ENCODE measurements at places on chromosomes 11 and 22.

GRCh38 chr11:11076276-11076675, 218.4 kb upstream of the ZBED5 start:
- DNase-seq = no peak

- DNase-seq = no peak
These were observed 6.1 kb downstream of the MUC5B start for GRCh38 chr11:1228921-1229451.

- DNase-seq = no peak
These were observed 53.3 kb upstream of the JAM3 start for GRCh38 chr11:134015556-134015955.

DNA sequence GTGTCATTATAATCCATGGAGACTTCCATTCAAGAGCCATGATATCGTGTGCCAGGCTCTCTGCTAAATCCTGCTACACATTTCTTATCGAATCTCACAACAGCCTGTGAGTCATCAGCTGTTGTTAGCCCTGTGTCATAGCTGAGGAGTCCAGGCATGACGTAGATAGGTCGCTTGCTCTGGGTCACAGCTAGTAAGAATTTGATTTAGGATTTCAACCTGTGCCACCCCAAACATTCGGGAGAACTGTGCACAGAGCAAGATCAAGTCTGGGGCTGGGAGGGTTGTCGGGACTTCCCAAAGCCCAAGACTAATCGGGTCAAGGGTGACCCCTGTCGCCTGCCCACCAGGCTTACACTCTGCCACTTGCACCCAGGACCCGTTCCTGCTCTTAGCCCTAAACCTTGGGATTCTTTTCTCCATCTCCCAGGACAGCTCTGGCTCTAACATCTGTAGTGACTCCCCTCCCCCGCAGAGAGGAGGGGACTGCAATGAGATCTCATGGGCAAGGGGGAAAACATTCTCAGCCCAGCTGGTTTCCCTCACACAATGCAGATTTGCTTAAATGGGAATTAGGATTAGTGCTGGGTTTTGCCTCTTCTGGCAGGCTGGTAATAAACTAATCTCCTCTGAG, 34.3 kb downstream of the TSPAN18 start:
- no peak for DNase-seq

DNA sequence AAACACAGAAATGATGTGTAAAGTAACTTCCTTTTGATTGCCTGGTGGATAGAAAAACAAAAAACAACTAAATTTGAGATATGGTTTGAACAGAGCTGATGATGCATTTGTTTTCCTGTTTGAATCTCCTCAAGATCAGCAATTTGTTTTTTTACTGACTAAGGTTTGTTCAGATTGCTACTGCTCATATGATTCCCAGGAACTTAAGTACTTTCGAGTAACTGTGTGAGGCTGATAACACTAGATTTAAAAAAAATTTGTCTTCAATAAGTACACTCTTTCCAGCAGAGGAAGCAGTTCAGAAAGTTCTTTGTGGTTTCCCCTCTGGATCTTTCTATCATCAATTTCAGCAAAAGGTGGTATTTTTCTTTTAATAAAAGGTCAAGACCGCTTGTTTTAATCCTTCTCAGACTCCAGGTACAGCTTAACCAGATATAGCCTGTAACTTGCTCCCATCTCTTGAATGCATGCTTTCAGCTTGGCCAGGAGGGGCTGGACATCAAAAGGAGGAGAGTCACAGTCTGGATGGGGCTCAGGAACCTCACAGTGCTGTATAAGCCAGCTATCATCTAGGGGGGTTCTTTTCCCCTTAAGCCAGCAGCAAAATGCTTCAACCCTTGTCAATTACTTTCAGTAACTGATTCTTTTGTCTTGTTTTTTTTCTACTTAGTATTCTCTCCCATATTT, 12.3 kb upstream of the MS4A6E start:
- DNase-seq = no peak

- DNase-seq = no peak
These were observed 28.1 kb downstream of the SBF2 start for GRCh38 chr11:10265936-10266335.

GRCh38 chr22:21582801-21583740, 15.6 kb downstream of the UBE2L3 start:
- no peak for DNase-seq

DNA sequence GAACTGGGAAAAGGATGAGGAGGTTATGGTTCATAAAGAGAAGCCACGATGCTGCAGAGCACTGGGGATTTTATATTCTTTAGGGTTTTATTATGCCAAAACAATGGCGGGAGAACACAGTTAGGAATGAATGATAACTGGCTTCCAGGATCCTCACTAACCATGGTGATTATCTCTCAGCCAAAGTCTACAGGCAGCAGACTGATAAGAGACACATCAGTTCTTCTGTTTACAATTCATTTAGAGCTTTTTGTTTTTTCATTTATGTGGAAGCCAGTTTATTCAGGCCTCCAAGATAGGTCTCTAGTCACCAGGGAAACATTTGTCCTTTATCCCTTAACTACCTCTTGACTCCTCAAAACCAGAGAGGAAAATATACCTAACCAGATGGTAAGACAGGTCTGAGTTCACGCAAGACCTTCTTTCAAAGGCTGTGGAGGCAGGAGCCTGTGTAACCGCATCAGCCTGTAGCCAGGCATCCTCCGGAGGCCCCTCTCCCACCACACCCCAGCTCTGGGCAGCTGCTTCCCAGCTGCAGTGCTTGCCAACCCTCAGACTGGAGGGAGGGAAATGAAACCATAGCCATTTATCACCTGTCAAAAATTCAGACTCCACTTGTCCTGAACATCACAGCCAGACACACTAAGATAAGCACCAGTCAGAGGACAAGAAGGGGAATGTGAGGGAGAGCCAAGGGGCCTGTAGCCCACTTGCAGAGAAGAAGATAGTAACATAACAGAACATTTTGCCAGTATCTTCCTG, 57.2 kb upstream of the FAM181B start:
- no peak for DNase-seq

DNA sequence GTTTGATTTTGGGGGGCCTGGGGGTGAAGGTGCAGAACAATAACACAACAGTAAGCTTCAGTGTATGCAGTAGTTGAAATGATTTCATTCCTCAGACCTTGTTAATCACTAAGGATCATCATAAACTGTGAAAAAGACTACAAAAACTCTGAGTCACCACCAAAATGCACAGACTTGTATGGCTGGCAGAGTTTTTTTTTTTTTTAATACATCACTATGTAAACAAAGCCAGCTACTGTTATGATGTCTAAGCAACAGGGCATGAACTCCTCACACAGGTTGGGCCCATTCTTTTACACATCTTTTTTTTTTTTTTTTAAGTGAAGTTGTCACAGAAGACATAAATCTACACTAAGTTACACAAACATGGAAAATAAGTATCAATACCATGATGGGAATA, 311.9 kb downstream of the GUCY1A2 start:
- no peak for DNase-seq

DNA sequence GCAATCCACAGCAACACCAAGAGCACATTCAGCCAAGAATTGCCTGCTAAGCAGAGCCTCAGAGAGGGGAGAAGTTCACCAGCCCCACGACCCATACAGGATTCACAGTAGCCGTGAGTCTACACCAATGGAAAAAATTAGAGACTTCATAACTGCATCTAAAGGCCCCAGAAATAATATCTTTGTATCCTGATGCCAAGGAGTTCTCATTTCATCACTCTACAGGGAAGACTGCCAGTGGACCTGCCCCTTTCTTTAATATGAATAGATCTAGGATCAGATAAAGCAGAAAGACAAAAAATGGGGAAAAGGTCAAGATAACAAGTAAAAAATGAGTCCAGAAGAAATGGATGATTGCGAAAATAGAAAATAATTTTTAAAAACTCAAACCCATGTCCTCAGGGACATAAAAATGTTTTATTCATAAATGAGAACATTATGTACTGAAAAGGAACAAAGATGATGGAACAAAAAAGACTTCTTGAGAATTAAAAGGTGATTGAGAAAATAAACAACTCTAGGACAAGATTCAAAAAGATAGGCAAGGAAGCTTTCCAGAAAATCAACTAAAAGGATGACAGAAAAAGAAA, 9.5 kb downstream of the APOL3 start:
- no peak for DNase-seq

DNA sequence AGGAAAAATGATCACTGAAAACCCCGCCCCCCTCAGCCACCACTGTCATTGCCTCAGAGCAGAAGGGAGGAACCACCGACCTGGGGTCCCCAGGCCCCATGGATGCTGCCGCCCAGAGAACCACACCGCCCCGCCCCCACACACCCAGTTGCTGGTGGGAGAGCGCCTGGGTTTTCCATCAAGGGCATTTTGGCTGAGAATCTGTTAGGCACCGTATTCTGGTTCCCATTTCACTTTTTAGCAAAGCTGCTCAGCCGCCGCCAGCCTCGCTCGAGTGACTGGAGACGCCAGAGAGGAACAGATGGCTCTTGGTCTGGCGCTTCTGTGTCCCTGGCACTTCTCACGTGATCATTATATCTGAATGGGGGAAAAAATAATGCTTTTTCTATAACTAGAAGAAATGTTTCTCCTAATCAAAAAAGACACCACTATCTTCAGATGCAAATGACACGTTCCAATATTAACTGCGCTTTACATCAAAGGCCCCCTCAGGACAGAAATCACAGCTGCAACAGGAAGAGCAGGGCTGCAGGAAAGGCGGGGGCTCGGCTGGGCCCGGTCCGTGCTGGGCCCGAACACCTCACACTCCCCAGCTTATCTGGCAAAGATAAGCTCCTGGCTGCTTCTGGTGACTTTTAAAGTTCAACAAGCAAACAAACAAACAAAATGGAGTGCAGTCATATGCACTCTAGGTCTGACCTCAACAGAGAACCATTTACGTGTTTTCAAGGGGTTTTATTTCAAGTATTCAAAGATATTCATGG, 149.8 kb downstream of the MPPED1 start:
- DNase-seq = no peak

DNA sequence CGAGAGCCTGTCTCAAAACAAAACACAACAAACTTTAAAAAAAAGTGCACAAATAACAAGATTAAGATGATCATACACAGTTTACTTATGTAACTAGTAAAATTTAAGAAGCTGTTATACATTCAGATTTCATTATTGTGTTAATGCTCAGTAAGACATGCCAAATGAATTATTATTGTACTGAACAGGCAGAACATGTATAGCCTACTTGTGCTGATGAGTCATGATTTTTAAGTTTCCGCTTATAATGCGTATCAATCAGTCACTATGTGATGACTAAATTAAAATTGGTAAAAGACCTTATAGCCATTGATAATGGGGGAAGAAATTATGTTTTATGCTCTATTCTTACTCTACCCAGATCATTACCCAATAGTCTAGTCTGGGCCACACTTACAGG, 20.5 kb upstream of the EXPH5 start:
- DNase-seq = no peak

DNA sequence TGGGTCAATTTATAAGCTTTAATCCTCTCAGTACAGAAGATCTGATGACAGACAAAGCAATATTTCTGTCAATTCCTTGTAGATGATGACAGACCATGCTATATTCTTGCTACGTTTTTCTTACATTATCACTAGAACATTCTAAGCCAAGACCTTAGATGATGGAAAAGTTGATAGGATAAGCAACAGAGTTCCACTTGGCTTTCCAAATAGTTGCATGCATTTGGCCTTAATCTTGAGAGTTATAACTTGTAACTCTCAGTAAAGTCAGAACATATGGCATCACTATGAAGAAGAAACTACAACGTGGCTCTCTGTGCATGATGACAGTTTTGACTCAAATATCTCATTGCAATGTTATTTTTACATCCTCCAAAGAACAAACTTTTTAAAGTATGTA, 544.3 kb upstream of the LRRC4C start:
- no peak for DNase-seq
